GDM1 (cell line): ENCODE measurements at places on chromosomes 12 and 14.

DNA sequence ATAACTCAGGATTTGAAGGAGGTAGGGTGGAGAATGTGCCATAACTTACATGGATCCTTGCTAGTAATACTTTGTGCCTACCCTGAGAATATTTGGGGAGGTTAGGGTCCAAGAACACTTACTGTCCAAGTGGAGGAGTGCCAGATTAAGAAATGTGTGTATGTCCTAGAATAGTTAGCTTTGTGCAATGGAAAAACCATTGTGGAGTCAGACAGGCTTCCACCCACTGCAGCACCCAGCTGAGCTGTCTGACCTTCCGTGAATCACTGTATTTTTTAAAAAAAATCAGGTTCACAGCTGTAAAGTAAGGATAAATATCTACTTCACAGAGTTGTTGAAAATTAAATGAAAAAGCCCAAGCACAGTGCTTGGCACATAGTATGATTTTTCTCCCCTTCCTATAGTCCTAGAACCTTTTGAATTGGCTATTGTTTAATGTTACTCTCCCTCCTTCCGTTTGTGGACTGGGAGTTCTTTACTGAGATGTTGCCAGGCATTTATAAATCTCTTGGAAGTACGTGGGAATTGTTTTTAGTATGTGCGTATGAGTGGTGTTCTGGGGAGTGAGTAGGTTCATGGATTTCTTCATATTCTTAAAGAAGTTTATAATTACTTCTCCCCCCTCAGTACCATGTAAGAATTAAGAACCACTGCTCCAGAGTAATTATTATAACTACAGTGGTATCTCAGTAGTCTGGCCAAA, 9.2 kb downstream of the RAB21 start:
- no peak for DNase-seq

DNA sequence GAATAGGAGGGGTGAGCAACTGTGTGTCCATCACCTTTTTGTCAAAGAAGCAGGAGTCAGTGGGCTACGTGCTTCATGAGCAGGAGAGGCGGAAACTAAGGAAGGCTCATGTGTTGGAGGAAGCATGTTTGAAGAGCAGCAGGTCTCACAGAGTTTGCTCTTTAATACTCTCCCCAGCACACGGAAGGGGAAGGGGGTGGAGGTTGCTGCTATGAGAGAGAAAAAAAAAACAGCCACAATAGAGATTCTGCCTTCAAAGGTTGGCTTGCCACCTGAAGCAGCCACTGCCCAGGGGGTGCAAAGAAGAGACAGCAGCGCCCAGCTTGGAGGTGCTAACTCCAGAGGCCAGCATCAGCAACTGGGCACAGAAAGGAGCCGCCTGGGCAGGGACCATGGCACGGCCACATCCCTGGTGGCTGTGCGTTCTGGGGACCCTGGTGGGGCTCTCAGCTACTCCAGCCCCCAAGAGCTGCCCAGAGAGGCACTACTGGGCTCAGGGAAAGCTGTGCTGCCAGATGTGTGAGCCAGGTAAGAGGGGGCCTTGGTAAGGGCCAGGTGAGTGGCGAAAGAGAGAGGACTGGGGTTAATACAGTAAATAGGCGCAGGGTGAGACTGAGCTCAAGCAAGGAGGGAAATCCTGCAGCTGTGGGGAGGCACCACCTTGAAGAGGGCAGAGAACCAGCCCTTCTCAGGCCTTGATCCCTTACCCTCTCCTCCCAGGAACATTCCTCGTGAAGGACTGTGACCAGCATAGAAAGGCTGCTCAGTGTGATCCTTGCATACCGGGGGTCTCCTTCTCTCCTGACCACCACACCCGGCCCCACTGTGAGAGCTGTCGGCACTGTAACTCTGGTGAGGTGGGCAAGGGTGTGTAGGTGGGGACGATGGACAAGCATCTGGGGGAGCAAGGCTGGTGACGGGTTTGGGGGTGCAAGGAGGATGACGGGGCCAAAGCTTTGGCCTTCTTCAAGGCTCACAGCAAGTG, at the start of gene CD27:
CD27 (plus strand) TSS at position 252 of the 985 bp plus-strand sequence; CDS start at position 393, 141 bp downstream.
- no peak for DNase-seq

- DNase-seq: peak; percentile 52
Measured at GRCh38 chr14:58280954-58281787, 17.2 kb upstream of the ARID4A start.

- peak; percentile 4 for DNase-seq
Measured at GRCh38 chr12:127964717-127965116, 302.3 kb upstream of the TMEM132C start.

GRCh38 chr12:6375269-6376078, at the start of gene SCNN1A:
SCNN1A (minus strand) TSS chr12:6375563; CDS start chr12:6374783, 780 bp downstream.
- DNase-seq: no peak

DNA sequence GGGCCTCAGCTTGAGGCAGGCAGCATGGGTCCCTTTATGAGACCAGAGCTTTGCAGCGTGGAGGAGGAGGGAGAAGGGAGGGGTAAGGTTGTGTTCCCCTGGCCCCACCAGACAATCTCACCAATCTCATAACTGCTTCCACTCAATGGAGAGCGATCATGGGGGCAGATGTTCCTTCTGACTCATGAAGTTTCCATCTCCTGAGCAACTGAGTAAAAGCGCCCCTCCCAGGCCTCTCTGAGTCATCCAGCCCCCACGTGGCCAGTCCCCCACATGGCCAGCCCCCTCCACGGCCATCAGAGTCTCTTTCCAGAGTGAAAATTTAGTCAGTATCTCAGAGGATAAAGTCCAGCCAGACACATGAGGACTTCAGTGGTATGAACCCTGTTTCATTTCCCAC, 39.2 kb upstream of the PLXNC1 start:
- DNase-seq: no peak

DNA sequence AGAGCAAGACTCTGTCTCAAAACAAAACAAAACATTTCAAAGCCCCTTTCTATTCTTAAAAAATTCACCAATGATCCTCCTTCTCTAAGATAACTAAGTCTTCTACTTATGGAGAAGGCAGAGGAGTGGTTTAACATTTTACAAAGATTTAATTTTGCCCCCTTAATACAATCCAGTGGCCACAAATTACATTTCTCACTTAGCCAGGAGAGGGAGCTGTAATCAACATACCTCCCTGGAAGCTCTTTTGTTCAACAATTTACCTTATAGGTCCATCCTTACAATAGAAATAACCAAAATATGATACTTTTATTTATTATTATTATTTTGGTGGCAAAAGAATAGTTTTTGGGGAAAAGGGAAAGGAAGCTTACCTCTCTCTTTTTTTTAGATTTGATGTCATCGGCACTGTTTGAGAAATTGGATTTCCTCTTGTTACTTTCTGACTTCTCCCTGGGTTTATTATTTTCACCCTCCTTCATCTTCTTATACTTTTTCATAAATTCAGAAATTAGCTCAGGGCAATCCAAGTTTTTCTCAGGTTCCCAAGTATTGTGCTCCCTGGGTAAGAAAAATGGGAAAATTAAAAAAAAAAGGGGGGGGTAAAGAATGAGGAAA, 28.1 kb downstream of the CBX5 start:
- DNase-seq: peak; percentile 6

DNA sequence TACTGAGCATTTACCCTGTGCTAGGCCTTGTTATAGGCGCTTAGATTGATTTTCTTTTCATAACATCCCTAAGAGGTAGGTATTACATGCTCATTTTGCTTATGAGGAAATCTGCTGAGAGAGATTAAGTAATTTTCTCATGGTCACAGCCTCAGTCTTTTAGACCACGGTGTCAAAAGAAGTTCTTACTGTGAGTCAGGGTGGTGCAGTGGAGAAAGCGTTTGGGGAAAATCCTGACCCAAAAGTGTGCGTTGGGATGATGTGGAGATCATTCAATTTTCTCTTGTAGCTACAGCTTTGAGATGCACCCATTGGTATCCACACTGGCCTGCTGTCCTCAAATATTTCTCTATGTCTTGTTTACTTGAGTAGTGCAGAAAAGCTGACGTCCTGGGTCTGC, 8.2 kb downstream of the ANG start:
- DNase-seq: no peak

DNA sequence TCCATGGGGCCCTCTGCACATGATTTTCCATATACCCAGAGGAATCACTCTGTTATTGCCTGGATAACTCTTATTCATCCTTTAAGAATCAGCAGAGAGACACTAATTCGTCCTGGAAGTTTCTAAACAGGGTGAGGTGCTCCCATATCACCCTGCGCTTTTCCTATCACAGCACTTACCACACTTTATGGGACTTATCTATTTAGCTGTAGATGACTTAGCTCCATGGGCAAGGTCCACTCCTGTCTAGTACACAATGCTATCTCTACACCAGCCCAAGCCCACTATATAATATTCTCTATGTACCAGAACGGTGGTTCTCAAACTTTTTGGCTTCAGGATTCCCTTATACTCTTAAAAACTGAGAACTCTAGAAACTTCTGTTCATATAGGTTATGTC, 111.7 kb downstream of the EFCAB11 start:
- DNase-seq: no peak

GRCh38 chr14:86847140-86847539, 1145.8 kb downstream of the GALC start:
- DNase-seq: no peak

DNA sequence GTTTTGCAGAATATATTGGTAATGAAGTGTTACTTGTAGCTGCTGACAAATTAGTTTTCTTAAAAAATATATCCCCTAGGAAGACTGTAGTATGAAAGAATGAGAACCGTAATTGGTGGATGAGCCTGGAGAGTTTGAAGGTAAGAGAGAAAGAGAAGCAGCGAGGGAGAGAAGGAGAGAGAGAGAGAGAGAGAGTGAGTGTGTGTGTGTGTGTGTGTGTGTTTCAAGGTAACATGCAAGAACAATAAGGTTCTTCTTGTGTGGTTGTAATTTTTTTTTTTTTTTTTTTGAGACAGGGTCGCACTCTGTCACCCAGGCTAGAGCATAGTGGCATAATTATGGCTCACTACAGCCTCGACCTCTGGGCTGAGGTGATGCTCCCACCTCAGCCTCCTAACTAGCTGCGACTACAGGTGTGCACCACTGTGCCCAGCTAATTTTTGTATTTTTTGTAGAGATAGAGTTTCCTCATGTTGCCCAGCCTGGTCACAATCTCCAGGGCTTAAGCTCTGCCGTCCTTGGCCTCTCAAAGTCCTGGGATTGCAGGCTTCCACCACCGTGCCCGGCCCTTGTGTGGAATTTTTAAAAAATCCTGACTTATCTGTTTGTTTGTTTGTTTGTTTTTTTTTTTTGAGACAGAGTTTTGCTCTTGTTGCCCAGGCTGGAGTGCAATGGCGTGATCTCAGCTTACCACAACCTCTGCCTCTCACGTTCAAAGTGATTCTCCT, 73.7 kb downstream of the RASSF3 start:
- no peak for DNase-seq

DNA sequence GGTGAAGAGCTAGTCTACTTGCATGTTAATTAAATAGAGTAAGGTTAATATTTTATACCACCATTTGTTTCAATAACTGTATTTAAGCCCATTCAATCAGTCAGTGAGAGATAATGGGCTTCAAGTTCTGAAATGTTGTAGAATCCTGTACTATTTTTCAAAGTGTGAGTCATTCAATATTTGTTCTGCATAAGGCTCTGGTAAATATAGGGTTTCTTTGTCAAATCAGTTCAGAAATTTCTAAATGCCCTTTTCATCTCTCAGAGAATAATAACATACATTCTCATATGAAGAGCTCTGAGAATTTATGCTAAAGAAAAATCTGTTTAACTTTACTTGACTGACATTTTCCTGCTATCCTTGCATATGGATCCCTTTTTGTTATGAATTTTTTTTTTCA, 493.3 kb downstream of the TMTC2 start:
- DNase-seq: no peak

- DNase-seq: no peak
Measured at GRCh38 chr14:64673316-64673715, 30.9 kb upstream of the PLEKHG3 start.

DNA sequence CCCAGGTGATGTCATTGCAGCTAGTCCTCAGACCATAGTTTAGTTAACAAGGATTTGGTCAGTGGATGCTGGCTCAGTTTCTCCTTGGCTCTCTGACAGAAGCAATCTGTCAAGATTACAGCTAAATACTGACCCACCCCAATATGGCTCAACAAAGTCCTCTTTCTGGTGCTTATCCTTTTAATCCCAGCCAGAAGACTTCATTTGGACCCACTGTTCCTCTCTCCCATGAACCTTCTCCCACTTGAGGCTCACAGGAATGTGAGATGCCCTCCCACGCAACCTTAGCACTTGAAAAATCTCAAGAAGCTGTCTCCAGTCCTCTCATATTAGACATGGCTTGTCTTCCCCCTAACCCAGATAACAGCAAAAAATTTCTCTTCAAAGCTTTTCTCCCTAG, 47.7 kb downstream of the C12orf50 start:
- no peak for DNase-seq

DNA sequence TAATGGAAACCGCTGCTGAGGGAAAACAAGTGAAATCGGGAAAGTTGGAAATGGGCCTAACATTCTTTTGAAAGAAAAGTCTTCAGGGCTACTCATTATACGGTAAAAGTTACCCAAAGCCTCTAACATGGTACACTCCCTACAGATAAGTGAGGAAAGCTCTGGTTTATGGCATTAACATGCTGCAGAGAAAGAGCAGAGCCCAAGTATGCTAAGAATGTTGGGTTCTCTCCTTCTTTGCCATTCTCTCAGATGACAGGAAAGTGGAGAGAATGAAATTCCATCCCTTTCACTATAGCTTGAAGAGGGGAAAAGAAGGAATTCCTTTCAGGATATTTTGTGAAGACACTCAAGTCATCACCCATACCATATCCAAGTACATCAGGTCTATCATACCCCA, 348.0 kb downstream of the SEC23A start:
- DNase-seq: no peak

DNA sequence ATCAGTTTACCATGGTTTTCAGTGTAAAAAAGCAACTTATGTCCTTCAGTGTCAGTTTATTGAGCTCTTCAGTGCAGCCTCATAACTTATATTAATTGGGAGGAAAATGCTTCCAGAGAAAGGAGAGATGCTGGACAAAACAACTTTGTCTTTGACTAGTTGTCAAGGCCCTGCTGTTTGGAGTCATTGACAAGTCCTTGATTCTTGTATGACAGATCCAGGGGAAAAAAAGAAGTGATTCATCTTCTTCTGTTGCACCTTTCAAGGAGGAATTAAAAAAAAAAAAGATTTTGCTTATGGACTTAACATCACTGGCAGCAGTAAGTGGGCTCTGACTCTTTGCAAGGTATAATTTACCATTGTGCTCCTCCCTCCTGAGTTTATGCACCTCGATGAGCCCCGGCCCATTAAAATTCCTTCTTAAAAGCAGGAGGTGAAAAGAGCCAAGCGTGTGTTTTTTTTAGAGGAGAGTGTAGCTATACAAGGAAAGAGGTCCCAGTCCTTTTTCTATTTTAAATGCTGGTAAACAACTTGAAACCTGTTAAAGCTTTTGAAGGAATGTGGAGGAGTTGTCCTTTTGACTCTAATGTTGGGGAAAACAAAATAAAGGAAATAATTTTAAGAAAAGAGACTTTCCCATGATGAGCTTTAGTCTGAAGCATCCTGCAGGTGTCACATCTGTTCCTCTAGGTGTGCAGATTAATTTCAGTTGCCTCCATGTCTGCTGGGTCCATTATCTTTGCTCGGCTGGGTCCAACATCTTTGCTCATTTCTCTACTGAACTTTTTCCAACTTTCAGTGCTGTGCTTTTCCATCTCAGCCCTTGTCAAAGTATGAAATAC, 431.6 kb downstream of the RAD51B start:
- no peak for DNase-seq
